Keratinocyte (primary cell): ENCODE measurements at places on chromosomes 6 and 20.
A peak's percentile ranks its signal among the peaks of the same experiment; 100 is the strongest.

DNA sequence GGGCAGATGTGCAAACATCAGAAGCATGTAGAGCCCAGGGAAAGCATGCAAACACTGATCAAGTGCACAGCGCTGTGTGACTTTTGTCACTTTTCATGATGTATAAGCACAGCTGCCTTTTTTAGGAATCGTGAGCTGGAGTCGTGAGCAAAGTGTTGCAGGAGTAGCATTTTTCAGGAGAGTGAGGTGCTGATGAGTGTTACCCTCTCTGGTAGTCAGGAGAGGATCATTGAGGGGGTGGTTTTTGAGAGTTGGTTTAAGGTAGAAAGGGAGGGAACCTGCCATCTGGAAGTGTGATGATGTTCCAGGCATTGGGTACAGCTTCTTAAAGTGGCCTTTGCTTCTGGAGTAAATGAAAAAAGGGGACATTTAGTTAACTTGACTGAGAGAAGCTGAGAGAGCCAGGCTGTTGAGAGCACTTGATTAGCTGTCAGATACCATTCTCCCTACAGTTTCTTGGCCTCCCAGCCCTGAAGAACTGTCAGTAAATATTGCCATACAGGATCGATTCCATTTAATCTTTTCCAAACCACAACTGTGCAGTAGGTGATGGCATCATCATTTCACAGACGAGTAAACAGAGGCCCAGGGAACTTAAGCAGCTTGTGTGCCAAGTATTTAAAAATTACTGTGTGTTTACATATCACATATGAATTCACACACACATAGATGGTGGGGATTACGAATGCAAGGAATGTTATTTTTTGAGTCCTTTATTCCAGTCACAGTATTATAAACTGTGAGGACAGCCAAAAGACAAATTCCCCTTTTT, 28.9 kb downstream of the TPD52L1 start:
- H3K4me3 ChIP-seq = no peak overlapping the region
- H3K36me3 ChIP-seq = no peaks in the 10 kb centered on the region
- no peak overlapping the region for H3K27ac ChIP-seq
- no peaks in the 10 kb centered on the region for H3K4me1 ChIP-seq

- H3K36me3 ChIP-seq = peaks cover 1% of the 10 kb centered on the region
- no peaks in the 10 kb centered on the region for H3K4me1 ChIP-seq
- H3K27me3 ChIP-seq = no peaks in the 10 kb centered on the region
- DNase-seq = no peak
- H3K27ac ChIP-seq = no peak overlapping the region
Observed at GRCh38 chr20:32457479-32457986, 99.4 kb downstream of the ASXL1 start.

- no peak overlapping the region for H3K4me3 ChIP-seq
- no peak overlapping the region for H3K27ac ChIP-seq
- DNase-seq = no peak
- H3K36me3 ChIP-seq = no peaks in the 10 kb centered on the region
- H3K27me3 ChIP-seq = no peaks in the 10 kb centered on the region
Observed at GRCh38 chr6:149435919-149436586, 36.0 kb downstream of the SUMO4 start.

DNA sequence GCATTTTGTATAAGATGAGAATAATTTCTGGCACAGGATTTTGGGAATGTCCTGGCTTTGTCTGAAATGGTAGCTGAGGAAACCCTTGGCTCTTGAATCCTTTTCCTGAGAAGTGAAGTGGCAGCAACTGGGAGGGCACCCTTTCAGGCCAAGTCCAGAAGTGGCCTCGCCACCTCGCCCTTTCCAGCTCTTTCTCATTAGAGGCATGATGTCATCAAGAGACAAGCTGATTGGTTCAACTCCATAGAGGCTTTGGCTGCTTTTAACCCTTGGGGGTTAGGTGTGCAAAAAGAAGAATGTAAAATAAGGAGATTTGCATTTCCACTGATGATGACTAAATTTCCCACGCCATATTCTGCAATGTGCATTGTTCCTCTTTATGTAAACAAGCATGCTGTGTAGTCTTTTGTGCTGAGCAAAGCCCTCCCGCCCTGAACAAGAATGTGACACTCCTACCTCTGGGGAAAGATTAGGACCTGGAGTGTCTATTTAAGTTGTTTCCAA, 116.5 kb downstream of the TCP11 start:
- peak overlapping the region; percentile 84 for H3K27ac ChIP-seq

GRCh38 chr20:17735206-17735804, 35.5 kb downstream of the BANF2 start:
- H3K27ac ChIP-seq = no peak overlapping the region
- no peaks in the 10 kb centered on the region for H3K4me1 ChIP-seq
- H3K4me3 ChIP-seq = no peak overlapping the region
- no peaks in the 10 kb centered on the region for H3K27me3 ChIP-seq
- H3K36me3 ChIP-seq = no peaks in the 10 kb centered on the region
- no peak for DNase-seq

DNA sequence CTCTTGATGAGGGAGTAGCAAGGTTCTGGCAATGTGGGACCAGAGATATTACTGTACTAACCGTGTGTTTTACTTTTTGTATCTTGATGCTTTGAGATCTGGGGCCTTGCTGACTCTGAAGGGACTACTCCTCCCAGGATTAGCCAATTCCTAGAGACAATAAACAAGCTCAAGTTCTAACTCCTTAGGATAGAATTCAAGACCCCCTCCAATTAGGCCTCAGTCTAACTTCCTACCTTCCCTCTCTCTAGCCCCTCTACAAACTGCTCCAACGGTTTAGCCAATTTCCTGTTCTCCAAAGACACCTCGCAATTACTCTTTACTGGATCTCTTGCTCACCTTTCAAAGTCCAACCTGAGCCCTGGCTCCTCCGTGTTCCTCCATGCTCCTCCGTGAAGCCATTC, 158.7 kb upstream of the JARID2 start:
- no peaks in the 10 kb centered on the region for H3K27me3 ChIP-seq
- no peak overlapping the region for H3K4me3 ChIP-seq
- no peaks in the 10 kb centered on the region for H3K36me3 ChIP-seq
- peaks cover 15% of the 10 kb centered on the region for H3K4me1 ChIP-seq

- peaks cover 4% of the 10 kb centered on the region for H3K27me3 ChIP-seq
- DNase-seq = no peak
- no peak overlapping the region for H3K27ac ChIP-seq
- H3K36me3 ChIP-seq = no peaks in the 10 kb centered on the region
- no peaks in the 10 kb centered on the region for H3K4me1 ChIP-seq
Observed at GRCh38 chr20:33908868-33909267, 84.8 kb upstream of the RALY start.

DNA sequence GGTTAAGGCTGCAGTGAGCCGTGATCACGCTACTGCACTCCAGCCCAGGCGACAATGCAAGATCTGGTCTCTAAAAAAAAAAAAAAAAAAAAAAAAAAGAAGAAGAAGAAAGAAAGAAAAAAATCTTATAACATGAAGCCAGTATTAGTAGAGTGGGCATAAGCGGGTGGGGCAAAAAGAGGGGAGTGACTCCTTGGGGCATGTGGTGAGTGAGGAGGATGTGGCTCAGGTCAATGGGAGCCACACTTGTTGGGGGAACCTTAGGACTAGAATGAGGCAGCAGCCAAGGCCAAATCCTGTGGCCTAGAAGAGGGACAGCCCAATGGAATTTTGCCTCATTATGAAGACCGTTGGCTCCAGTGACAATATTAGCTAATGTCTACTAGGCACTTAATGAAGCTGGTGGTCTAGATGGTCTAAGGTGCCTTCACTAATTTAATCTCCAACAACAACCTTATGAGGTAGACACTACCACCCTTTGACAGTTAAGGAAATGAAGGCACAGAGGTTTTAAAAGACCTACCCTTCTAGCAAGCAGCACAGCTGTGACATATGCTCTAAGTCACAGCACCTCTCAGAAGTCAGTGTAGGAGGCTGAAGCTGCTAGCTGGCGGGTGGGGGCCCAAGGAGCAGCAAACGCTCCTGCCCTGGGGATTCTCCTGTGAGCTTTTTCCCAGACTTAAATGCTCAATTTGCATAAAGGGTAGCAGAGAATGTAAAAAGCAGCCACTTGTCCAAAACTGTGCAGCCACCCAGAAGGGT, 23.6 kb upstream of the ARMC12 start:
- no peaks in the 10 kb centered on the region for H3K27me3 ChIP-seq
- H3K27ac ChIP-seq = no peak overlapping the region
- no peaks in the 10 kb centered on the region for H3K36me3 ChIP-seq
- H3K4me1 ChIP-seq = peaks cover 8% of the 10 kb centered on the region

DNA sequence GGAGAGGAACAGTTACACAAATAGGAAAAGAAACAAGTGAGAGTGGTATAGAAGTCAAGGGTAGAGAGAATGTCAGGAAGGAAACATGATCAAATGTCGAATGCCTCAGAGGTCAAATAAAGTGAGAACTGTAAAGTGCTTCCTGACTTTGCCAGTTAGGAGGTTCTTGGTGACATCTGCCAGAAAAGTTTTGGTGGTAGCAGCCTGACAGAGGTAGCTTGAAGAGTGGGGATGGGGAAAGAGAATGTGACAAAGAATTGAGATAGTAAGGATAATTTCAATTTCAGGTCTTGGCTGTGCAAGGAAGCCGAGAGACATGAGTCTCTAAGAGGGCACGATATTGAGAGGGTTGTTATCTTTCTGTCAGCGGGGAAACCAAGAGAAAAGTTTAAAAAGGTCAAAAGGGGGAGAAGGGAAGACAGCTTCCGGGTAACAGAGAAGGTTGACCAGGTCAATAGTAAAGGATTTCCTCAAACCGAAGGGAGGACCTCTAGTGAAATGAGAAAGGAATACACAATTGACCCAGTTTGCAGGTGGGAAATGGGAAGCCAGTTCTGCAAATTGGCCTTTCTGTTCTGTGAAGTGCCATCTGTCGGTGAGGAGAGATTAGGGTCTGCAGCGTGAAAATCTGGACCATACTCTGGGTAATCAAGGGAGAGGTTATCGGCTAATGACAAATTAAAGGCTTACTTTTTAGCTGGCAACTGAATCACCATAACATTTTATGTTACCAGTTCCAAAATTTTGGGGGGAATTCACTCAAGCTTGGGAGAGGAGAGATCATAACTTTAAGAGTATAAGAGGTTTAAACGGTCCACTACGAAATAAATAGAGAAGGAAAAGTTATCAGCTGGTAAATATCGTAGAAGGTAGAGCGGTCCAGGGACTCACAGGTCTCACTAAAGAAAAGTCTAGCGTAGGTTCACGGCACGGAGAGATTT, 973 bp upstream of the BRD2 start:
- H3K36me3 ChIP-seq = peaks cover 4% of the 10 kb centered on the region
- DNase-seq = no peak
- peak overlapping the region; percentile 58 for H3K4me3 ChIP-seq
- peak overlapping the region; percentile 100 for H3K27ac ChIP-seq
- peaks cover 8% of the 10 kb centered on the region for H3K4me1 ChIP-seq
- H3K27me3 ChIP-seq = no peaks in the 10 kb centered on the region

DNA sequence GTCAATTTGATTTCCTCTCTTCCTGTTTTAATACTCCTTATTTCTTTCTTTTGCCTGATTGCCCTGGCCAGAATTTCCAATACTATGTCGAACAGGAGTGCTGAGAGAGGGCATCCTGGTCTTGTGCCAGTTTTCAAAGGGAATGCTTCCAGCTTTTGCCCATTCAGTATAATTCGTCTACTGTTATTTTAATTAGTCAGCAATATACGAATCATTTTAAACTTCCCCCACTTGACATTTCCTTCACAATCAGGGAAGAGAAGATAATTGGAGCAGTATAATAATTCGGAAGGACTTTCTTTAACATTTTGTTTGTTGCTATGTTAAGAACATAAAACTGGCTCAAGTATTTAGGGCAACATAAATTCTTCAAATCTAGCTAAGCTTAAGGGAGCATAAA, 860.3 kb upstream of the SLC35B3 start:
- no peaks in the 10 kb centered on the region for H3K27me3 ChIP-seq
- no peaks in the 10 kb centered on the region for H3K4me1 ChIP-seq
- no peak for DNase-seq
- H3K4me3 ChIP-seq = no peak overlapping the region
- no peak overlapping the region for H3K27ac ChIP-seq

- H3K36me3 ChIP-seq = no peaks in the 10 kb centered on the region
- no peaks in the 10 kb centered on the region for H3K4me1 ChIP-seq
- H3K27ac ChIP-seq = no peak overlapping the region
- H3K4me3 ChIP-seq = no peak overlapping the region
Observed at GRCh38 chr6:66522864-66523263, 815.8 kb upstream of the EYS start.

DNA sequence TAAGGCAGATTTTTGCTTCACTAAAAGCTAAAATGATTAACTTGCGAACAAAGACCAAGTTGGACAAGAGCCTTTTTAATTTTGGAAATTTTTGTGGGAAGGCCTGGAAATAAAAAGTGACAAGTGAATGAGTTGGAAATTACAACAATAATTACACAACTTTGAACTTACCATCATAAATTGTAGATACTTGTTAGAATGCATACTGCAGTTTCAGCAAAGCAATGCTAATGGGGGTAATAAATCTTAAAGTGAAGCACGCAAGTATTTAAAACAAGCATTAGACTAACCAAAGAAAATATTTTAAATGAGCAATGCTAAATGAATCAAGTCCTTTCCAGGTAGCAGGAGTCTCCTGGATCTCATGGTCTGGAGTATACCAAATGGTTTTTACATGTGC, 83.2 kb upstream of the EYA4 start:
- no peak overlapping the region for H3K4me3 ChIP-seq
- no peak for DNase-seq
- H3K4me1 ChIP-seq = no peaks in the 10 kb centered on the region
- no peaks in the 10 kb centered on the region for H3K36me3 ChIP-seq

DNA sequence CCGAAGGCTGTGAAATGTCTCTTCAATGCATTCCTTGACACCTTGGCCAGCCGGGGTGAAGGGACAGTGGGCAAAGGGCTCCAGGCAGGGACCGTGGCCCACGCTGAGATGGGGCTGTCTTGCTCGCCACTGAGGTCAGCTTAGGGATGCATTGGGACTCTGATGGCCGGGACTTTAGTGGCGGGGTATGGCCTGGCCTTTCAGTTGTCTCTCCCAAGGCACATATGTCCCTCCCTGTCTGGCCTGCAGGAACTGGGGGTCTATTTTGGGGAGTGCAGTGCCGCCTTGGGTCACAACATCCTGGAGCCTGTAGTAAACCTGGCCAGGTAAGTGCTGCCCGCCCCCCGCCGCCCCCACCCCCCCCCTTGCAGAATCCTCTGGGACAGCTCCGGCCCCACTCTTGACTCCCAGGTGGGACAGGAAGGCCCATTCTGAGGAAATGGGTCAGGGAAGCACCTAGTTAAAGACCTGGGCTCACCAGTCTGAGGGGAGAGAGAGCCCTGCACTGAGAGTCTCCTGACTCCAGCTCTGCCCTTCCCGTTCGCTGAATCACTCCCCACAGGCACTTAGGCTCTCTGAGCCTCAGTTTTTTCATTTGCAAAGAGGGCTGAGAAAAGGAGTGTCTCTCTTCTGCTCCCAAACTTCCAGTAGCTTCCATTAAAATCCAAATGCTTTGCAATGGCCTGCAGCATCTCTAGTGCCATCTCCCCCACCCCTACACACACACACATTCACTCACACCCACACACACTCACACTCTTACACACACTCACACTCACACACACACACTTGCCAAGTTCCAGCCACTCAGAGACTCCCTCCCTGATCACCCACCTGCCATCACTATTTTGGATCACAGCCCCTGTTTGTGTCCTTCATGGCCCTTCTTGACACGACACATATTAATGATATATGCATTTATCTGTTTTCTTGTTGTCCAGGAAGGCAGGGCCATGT, 33.1 kb downstream of the RAB44 start:
- no peaks in the 10 kb centered on the region for H3K27me3 ChIP-seq
- H3K27ac ChIP-seq = no peak overlapping the region
- H3K4me1 ChIP-seq = peaks cover 21% of the 10 kb centered on the region
- H3K36me3 ChIP-seq = no peaks in the 10 kb centered on the region
- H3K4me3 ChIP-seq = no peak overlapping the region

- no peak overlapping the region for H3K27ac ChIP-seq
- H3K4me1 ChIP-seq = peaks cover 9% of the 10 kb centered on the region
- H3K27me3 ChIP-seq = no peaks in the 10 kb centered on the region
- no peaks in the 10 kb centered on the region for H3K36me3 ChIP-seq
Observed at GRCh38 chr20:32891926-32892660, 33.4 kb downstream of the EFCAB8 start.
